ENCODE measurements at places on chromosomes 16 and 17.

GRCh38 chr16:57764341-57765159 is 29.0 kb downstream of the KATNB1 start:
- no peak for DNase-seq

DNA sequence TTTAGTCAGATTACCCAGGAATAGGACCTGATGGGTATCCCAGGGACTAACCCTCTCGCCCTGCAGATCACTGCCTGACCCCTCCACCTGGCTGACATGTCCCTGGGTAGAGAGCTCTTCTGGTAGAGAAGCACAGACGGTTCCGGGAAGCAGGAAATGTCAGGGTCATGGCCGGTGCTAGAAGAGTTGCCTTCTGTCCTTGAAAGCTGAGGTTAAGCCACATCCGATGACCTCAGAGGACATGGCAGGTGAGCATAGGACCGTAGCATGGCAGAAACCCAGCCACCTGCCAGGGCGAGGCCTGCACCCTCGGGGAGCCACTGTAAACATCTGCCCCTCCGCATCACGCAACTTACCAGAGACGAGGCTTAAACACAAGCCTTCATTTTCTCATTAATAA is 483.7 kb downstream of the SOX9 start:
- DNase-seq: no peak

- no peak for DNase-seq
Observed at GRCh38 chr17:27332047-27332393, 38.1 kb downstream of the WSB1 start.

DNA sequence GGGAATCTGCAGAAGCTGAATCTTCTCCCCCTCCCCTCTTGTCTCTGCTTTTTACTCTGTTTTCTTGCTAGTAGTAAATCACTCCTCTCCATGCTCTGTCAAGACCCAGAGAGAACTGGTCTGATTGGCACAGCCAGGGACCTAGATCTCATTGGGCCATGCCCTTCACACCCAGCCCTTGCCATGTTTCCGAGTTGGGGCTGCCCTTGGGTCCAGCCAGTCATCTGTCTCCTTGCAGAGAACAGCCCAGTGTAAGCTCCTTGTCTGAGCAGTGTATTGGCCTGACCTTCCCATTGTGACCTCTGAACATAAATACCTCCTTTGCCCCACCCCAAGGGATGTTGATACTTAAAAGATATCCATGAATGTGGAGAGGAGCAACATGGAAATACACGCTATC is 3.9 kb downstream of the MMP15 start:
- DNase-seq: no peak

- no peak for DNase-seq
Observed at GRCh38 chr16:50946098-50946497, 204.2 kb downstream of the CYLD start.

- no peak for DNase-seq
Observed at GRCh38 chr16:78179666-78180065, 80.2 kb downstream of the WWOX start.

- no peak for DNase-seq
Observed at GRCh38 chr16:71555230-71555891, 21.5 kb downstream of the TAT start.

DNA sequence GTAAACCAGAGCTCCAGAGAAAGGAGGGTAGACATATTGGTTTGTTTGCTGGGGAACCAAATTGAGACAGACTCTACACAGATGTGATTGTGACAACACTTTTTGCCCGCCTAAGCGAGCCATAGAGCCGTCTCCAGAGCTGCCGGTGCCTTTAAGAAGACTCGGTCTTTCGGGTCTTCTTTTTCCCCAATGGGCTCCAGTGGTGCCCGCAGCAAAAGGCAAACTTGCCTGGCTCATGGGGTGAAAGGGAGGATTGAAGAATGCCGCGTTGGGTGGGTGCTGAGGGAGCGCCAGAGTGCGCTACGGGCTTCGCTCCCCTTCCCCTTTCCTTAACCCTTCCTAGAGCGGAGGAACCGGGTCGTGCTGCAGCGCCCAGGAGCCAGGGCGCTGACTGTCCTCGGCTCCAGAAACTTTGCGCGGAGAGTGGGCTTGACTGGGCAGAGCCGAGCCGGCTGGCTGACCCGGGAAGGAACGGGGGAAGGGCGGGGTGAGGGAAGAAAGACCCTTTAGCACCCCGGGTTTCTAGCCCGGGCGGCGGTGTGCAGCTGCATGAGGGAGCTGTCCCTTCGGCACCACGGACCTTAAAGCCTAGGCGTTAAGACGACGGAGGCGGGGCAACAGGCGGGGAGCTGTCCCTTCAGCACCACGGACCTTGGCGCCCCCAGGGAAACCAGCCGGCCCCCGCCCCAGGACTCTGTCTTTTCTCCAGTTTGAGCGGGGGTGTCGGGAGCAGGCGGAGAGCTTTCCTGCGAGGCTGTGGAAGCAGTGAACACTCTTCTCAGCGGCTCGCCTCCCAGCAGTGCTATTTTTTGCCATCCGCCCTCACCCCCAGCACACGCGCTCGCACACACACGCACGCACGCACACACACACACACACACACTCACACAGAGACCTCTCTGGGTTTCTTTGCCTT is at the start of gene CACNG3:
CACNG3 (plus strand) TSS at position 880 of the 916 bp plus-strand sequence. CDS start 420 bp downstream, outside the sequence.
- DNase-seq: peak; percentile 14

DNA sequence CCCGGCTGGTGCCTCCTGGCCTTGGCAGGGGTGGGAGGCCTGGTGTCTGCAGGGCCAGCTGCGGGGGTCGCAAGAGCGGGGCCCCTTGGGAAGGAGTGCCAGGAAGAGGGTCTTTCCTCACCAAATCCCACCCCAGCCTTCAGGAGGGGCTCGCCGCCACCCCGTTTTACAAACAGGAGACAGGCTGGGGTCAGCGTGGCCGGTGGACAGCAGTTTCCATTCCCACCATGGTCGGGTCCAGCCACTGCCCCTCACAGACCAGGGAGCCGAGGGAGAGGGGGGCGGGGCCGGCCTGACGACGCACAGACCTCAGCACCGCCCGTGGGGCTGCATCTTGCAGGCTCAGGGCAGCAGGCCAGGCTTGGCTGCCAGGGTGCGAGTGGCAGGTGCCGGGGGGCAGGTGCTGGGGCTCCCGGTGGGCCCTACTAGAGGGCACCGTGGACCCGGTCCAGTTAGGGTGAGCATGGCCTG is 7.6 kb downstream of the CBFA2T3 start:
- DNase-seq: no peak

DNA sequence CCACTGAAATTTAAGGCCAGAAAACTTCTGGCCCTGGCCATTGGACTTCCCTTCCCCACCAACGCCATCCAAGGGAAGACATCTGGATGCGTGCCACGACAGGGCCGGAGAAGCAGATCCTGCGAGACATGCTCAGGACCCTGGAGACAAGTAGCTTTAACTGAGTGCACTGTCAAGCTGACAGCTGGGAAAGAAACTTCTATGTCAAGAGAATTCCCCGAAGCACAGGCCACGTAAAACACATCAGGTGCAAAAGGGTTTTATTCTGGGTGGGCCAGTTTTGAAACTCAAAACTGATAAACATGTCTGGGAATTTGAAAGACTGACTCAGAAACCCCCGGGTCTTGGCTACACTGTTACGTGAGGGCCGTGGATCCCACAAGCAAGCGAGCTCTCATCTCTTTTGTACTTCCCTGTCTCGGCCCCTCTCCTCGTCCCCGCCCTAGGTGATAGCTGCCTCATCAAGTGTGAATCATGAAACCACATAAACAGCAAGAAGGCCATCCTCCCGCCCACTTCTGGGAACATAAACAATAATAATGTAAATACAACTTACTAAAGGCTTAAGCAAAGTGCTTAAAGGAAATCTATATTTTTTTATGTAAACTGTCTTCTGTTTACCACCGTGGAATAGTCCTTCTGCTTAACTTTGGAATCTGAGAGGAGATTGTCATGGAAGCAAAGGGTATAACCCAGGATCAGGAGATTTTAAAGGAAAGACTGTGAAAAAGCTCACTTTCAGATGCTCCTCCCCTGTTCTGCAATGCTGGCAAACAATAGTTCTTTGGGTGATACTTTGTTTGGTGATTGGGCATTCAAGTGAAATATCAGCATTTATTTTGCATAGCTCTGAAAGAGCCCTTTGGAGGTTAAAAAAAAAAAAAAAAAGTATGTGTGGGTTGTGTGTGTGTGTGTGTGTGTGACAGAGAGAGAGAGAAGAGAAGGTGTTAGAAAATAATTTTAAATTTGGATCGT is 406.0 kb upstream of the MAF start:
- DNase-seq: no peak

DNA sequence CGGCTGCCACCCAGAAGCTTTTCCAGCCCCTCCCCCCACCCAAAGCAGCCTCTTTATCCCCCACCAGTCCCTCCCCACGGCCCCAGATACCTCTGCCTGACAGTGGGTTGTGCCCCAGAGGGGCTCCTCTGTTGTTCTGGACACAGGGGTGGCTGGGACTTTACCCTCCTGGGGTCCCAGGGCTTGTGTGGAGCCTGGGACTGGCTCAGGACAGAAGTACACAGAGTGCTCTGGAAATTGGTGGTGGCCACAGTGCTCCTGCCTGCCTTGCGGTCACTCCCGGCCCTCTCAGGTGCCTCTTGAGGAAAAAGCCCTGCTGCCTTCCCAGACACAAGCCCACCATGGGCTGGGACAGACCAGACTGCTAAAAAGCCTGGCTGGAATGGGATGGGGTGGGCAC is 68.2 kb downstream of the RAB11FIP4 start:
- no peak for DNase-seq

- DNase-seq: no peak
Observed at GRCh38 chr17:82816358-82816757, 23.5 kb downstream of the ZNF750 start.

DNA sequence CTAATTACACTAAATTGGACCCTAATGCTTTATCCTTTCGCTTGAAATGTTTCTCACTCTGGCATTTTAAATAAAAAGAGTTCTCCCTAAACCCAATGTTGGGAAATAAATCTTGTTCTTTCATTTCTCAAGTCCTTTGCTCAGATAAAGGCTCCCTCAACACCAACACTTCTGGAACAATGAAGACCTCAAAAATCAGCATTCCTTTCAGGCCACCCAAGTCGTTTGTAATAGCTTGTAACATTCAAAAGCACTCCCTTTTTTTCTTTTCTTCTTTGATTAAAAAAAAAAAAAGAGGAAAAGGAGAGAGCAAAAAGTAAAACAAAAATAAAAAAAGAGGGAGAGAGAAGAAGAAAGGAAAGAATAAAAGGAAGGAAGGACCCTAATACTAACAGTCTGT is 23.3 kb upstream of the FOXJ1 start:
- no peak for DNase-seq

- no peak for DNase-seq
Observed at GRCh38 chr16:10763456-10763855, 19.8 kb downstream of the NUBP1 start.

DNA sequence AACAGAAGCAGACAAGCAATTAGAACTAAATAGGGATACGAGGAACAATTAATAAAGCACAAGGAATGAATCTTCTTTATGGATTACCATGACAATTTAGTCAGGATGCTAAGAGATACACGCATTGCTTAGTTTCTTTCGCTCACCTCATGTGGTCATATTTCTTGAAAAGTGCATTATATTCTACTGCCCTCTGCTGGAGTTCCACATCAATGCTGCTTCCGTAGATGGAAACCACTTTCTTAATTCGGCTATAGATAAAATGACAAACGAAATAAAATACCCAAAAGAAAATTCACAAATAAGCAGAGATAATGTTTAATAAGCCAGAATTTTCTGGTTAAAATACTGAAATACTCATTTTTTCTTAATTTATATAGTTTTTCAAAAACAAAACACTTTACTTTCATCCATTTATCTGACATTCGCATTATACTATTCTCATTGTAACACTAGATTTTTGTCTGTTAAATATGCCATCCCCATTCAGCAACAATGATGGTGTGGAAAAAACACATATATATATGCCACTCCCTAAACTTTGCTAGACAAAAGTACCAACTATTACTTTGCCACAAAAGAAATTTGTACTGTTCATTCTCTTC is 22.0 kb upstream of the PHLPP2 start:
- DNase-seq: peak; percentile 26

- no peak for DNase-seq
Observed at GRCh38 chr16:69816996-69817395, 54.9 kb downstream of the WWP2 start.

DNA sequence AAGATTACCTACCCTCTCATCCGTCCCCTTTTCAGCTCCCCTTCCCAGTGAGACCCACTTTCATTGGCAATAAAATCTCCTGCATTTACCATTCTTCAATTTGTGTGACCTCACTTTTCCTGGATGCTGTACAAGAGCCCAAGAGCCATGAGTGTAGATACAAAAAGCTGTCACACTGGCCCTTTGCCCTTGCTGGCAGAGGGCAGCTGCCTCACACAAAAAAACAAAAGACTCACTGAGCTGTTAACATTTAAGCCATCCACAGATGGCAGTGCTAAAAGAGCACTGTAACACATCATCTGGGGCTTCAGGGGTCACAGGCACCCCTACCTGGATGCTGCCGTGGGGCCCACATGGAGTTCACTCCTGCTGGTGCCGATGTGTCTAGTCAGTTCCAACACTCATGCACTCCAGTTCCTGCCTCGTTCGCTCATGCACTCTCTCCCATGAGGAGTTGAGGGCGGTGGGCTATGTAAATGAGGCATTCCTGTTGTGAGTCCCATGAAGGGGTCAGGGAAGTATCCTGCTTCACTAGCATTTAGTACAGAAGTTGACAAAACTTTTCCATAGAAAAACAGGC is 123.1 kb downstream of the CA10 start:
- no peak for DNase-seq

DNA sequence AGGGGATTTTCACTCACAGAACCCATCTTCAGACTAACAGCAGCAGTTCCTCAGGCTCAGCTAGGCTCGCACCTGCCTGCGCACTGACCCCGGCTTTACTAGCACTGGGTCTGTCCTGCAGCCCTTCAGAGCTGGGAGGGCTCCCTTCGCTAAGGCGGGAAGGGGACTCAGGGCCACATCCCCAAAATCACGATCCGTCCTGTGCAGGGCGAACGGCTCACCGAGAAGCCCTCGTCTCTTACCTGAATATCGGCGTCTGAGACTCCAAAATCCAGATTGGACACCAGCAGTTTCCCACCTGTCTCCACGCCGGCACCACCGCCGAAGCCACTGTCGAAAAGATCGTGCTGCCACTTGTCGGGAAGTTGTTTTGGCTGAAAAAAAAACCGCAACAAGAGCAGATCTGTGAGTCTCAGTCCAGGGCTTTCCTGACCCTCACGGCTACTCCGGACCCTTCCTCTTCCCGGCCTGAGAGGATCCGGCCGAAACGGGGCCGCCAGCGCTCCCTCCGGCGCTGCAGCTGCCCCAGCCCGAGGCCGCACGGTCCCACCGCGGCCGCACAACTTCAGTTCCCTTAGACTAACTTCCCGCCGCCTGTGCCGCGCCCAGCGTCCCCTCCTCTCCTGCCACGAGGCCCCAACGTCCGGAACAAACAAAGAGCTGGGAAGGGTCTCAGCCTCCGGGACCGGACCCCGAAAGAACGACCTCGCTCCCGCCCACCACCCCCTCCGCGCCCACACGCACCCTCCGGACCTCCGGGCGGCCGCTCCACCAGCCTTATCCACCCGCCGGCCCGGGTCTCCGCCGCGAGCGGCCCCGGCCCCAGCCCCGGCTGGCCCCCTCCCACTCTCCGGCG is 711 bp downstream of the ALYREF start:
- DNase-seq: no peak

Measured in LNCaP clone FGC (cell line).